ENCODE measurements at places on chromosomes 16 and 17.

DNA sequence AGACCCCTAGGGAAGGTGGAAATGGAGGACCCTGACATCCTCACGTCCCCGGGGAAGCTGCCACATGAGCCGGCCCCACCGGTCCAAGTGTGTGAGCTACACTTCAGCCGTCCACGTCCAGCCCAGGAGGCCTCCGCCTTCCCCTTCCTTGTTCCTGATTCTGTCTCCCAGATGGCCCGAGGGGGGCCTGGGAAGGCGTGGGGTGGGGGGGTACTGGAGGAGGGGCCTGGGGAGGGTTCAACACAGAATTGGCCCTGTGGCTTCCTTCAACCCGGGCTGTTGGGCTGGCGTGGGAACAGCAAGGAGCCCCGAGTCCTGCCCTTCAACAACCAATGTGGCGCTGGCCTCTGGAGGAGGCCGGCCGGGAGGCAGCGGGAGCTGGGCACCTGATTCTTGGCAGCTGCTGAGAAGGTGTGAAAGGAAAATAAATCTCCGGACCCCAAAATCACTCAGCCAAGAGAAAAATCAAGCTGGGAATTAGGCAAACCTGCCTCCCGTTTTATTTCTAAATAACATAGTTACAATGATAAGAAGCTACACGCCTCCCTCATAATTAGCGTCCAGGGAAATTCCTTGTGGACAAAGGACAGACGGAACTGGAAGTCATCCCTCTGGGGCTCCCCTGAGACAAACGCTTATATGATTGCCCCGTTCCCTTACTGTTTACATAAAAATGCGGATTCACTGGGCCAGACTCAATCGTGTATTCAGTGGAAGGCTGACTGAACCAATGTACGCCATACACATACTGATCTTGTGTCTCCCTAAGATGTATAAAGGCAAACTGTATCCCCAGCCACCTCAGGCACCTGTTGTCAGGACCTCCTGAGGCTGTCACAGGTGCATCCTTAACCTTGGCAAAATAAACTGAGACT, 1.8 kb upstream of the APRT start:
- DNase-seq = no peak

DNA sequence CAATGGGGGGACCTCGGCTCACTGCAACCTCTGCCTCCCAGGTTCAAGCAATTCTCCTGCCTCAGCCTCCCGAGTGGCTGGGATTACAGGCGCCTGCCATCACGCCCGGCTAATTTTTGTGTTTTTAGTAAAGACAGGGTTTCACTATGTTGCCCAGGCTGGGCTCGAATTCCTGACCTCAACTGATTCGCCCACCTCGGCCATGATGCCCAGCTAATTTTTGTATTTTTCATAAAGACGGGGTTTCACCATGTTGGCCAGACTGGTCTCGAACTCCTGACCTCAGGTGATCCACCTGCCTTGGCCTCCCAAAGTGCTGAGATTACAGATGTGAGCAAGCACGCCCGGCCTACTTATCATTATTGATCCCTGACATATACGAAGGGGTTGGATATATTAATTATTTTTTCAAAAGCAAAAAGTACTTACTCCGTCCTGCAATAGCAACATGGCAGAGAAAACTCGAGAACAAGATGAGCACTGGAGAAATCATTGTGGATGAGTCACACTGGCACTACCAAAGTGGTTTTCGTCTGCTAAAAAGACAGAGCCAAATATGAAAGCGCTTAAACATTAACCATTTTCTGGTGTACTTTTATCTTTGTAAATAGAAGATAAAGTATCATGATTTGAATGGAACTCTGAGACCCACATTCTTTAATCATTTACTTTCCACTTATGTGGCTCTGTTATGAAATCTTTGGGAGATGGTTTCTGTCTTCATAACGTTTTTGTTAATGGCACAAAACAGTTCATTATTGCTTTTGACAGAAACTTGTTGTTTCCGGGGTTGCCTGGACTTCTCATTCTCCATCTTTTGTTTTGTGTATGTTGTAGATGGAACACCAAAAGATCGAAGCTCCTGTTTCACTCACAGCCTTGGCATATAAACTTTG, at the start of gene APOH:
Gene APOH (minus strand): TSS at position 529 of the 896 bp plus-strand sequence. CDS start 36 bp downstream, at position 493.
- no peak for DNase-seq

GRCh38 chr17:67438667-67439066, 61.6 kb downstream of the PITPNC1 start:
- DNase-seq = no peak

DNA sequence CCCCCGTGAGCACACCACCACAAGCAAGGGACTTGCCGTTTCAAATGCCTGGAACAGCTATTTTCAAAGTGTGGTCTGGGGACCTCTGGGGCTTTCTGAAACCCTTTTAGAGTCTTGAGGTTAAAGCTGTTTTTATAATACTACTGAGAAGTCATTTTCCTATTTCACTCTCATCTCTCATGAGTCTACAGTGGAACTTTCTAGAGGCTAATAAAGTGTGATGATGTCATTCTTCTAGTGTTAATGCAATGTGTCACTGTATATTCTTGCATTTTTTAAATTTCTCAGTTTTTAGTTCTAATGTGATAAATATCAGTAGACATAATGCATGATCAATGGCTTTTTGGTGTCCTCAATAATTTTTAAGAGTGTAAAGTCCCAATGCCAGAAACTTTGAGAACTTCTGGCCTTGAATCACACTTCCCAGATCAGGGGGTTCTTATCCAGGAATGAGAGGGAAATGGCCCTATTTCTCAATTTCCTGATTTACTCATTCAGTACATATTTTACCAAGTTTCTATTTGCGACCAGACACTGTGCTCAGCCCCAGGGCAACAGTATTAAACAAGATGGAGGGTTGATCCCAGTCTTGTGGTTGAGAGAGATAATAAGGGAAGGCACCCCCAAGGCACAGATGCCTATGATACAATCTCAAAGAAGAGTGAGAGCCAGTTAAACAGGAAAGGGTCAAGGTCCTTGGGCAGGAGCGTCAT, 444.0 kb downstream of the HS3ST3B1 start:
- no peak for DNase-seq

GRCh38 chr16:3099732-3100499, 822 bp upstream of the ZSCAN10 start:
- peak; percentile 62 for DNase-seq

DNA sequence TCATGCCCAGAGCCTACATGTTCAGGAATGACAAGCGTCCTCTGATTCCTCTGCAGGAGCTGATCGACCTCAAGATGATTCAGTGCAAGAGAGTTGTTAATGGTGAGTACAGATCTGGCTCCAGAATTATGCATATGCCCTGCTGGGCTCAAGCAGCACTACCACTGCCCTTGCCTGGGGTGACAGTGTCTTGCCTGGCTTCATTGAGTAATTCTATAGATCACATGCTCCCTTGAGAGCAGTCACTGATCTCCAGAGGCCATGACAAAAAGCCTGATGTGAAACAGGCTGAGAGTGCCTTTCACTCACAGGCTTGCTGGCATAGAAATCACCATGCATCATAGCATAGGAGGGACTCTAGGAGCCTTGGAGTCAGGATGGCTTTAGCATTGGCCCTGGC, 26.4 kb downstream of the DUS2 start:
- no peak for DNase-seq

DNA sequence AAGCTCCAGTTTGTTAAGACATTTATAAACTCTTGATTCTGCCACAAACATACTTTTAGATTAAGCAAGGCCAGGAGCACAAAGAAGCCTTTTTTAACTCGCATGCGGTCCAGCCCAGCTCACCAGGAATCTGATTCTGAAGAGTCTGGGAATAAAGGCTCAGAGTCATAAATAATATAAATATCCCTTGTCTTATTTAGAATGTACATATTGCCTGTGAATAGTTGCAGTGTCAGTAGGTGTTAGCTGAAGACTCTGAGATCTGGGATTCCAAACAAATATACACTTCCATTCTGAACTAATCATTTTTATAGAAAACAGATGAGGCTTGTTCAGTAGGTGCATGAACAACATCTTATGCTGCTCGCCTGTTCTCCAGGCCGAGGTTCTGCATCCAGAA, 59.1 kb upstream of the ELAC2 start:
- no peak for DNase-seq

DNA sequence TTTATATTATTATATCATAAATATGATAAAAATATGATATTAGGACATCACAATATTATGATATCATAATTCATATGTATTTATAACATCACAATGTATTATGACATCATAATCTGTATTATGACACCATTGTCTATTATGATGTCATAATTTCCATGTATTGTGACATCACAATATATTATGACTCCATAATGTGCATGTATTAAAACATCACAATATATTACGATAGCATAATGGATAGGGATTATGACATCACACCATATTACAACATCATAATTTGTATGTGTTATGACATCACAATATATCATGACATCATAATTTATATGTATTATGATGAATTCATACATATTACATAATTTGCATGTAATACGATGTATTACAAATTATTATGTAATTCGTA, 1755.9 kb downstream of the TP53TG3F start:
- no peak for DNase-seq

DNA sequence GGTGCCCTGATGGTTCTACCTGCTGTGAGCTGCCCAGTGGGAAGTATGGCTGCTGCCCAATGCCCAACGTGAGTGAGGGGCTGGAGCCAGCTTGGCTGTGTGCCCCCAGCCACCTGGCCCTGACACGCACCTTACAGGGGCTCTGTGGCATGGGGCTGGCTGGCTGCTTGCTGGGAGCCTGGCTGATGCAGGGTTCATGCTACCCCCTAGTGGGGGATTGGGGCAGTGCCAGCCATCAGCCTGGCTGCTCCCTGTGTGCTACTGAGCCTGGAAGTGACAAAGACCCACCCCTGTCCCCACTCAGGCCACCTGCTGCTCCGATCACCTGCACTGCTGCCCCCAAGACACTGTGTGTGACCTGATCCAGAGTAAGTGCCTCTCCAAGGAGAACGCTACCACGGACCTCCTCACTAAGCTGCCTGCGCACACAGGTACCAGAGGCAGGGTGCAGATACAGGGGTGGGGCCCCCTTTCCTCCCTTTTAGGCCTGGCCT, 5.7 kb downstream of the GRN start:
- DNase-seq = peak; percentile 22

DNA sequence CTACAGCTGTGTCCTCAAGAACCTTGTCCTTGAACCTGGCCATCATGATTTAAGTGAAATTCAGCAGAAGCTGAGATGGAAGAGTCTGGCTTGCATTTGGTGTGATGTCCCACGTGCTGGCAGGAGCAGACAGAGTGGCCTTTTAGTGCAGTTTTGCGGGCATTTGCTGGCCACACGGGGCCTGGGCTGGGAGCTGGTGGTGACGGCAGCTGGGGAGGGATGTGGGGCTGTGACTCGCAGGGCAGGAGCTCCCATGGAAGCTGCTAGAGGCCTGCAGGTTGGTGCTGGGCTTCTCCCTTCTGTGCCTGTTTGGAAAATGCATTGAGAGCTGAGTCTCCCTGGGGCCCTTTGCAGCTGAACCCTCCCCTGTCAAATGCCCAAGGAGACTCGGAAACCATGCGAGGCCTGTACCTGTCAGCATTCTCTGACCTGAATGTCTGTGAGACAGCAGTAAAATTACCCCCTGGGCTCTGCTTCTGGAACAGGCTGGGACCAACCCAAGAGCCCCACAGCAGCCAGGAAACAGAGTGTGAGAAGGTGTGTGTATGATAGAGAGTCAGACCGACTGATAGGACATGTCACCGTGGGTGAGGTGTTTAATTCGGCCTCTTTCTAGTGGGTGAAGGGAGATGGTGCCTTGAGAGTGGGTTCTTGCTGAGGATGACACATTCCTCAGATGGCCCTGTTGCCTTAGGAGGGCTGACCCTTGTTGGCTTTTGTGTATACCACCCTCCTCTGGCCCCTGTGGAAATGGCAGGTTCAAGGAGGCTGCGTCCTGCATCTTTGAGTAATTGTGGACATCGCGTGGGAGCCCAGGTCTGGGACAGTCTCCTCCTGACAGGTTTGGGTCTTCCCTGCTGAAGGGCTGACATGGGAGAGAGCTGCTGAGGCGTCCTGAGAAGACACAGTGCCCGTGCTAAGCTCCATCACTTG, 145.5 kb downstream of the MSI2 start:
- no peak for DNase-seq

- DNase-seq = no peak
These were observed 68.5 kb downstream of the RPTOR start for GRCh38 chr17:80612997-80613731.
